Peyer's patch (tissue), 4 donors: ENCODE measurements at places on chromosomes 1 and 21. TPM values are rescaled to one million over a fixed set of nuclear protein-coding genes. Genes with fewer than 3 reads are reported as not detected.
A peak's percentile ranks its signal among the peaks of the same experiment; 100 is the strongest.

- DNase-seq, result no peak
These were observed 21.5 kb downstream of the NCAM2 start for GRCh38 chr21:21019681-21020080.

DNA sequence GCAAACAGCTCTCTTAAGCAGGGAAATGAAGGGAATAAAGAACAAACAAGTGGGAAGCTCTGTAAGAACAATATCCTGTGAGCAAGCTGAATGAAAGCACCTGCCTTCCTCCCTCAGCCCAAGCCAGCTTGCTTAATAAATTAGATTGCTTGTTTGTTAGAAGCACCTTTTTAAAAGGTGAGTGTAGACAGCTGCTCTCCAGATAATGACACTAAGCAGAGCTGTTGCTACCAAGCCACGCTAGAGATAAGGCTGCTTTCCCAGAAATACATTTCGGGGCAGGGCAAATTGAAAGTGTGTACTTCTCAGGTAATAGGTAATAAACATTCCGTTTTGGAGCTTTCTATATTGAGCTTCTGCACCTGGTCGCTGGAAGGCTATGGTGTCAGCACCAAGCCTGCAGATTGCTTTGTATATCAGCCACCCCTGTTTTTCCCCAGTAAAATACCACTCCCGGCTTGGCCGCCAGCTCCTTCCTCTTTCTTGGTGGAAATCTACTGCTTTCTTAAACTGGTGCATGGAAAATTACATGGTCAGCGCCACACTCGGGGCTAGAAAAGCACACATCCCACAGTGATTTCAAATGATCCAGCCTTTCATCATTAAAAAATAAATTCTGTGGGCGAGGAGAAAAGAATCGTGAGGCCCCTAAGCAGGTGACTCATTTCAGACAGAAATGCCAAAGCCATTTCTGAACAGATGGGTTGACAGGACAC, 151.3 kb downstream of the ETS2 start:
- DNase-seq, result no peak

GRCh38 chr1:97610748-97611147, 310.1 kb downstream of the DPYD start:
- DNase-seq, result no peak

DNA sequence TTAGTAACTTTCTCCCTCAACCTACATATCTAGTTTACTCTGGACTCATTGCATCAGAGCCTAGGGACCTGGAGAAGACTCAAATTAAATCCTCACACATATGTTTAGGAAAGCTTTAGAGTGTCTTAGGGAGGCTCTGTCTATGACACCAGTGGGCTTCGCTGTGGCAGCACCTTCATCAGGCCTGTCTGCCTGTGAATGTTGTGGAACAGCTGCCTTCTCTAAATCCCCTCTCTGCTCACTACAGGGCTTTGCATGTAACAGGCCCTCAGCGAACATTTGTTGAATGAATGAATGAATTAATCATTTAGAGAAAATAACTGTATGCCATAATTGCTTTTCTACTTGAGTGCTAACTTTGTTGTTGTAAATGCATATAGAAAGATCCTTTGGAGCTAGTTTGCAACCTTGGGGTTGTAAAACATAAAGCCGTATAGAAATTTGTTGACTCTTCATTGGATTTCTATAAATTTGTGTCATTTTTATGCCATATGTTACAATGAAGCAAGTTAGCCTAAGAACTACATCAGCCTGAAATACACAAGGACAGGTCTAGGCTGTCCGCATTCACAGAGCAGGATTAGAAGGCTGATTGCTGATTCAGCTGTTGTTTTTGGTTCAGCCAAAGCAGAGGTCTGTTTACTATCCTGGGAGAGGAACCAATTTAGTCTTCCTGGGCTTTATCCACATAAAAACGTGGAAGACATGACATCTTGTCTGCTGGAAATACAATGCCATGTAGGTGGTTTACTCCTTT, 238.0 kb downstream of the ASTN1 start:
- no peak for DNase-seq

- peak; percentile 58 for DNase-seq
These were observed 231.8 kb upstream of the IRF2BP2 start for GRCh38 chr1:234841710-234842231.

DNA sequence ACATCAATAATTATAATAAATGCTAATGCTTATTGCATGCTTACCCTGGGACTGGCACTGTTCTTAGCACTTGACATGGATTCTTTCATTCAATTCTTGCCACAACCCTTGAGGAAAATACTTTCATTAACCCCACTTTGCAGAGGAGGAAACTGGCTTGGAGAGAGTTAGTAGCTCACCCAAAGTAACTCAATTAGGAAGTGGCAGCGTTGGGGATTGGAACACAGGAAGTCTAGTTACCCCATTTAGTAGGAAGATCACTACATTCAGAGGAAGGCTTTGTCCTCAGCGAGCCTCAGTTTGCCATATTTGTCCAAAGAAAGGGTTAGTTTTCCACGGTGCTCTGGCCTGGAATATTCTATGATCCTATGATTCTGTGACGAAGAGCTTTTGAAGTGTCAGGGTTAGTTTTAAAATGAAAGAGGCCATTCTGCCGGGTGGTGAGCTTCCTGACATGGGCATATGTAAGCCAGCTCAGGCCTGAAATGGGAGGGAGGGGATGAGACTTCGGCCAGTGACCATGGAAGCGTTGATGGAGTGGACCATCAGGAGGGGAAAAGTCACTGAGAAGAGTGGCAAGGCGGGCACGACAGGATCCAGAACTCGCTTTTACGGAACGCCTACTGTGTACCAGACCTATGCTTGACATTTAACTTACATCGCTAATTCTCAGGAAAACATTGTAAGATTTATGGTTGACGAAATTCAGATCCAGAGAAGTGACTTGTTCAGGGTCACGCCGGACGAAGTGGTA, 28.2 kb upstream of the EPB41 start:
- DNase-seq, result no peak

- no peak for DNase-seq
These were observed 550.3 kb downstream of the NUF2 start for GRCh38 chr1:163872067-163872466.

- DNase-seq, result no peak
These were observed 71.2 kb downstream of the PSMG1 start for GRCh38 chr21:39111931-39112550.

DNA sequence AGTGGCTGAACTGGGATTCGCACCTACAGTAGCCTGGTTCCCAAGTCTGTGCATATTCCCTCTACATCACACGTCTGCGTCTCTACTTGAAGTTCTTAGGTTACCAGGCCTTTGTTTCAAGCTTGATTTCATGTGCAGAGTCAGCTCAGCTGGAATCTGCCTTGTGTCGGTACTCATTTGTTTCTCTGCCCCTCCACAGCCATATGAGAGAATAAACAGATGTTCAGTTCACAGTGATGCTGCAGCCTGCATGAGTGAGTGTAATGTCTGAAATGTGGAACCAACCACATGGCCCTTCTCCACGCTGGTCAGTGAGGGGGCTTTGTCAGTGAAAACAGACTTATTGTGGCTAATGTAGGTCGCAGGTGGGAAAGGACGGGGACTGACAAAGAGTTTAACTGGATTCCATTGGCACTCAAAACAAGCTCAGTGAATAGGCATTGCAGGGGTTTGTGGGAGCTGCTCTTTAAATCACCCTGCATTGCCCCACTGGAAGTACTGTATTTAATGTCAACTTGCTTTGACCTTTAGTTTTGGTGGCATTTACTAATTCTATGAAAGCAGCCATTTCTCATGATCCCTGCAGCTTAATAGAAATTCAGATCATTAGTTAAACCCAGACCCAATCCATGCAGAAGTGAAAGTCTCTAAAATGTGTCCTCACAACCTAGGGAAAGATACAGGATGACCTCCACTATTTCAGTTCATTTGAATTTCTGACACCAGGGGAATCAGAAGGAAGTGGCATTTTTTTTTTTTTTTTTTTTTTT, 136.4 kb upstream of the FAM78B start:
- no peak for DNase-seq

GRCh38 chr1:165345502-165345901, 11.0 kb downstream of the LMX1A start:
- DNase-seq, result no peak

DNA sequence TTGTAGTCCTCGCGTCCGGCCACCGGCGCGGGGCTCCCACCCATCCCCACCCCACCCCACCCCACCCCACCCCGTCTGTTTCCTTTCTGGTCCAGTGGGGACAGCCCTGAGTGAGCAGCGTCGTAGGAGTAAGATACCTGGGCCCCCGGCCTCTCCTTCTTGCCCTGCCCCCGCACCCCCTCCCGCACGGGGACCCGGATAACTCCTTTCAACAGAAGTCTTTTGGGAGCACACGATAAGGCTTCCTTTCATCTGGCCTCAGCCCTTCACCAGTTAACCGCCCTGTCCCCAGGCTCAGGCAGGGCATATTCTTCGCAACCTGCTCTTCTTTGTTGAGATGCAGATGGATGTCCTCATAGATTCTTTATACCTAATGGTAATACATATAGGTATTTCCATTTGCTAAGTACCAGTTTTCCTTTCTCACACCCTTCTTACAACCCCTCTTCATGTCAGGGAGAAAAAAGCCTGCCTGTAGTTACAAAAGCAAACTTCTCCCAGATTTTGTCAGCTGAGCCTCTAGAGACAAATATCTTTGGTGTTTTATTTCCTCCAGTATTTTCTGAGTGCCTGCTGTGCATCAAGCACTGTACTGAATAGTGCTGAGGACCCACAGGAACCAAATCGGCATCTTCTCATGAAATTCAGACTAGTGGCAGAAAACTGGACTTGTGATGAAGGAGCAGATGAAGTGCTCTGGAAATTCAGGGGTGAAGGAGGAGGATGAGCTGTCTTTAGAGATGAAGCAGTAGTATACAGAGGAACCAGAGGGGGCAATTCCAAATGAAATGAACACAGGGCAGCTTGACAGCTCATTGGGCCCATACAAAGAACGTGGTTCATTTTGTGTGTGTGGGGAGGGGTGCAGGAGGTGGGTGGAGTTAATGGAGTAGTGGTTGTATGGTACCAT, 33.6 kb downstream of the SLC2A1 start:
- DNase-seq, result peak; percentile 53

- no peak for DNase-seq
These were observed 82.8 kb upstream of the LRRC8D start for GRCh38 chr1:89737985-89738510.

DNA sequence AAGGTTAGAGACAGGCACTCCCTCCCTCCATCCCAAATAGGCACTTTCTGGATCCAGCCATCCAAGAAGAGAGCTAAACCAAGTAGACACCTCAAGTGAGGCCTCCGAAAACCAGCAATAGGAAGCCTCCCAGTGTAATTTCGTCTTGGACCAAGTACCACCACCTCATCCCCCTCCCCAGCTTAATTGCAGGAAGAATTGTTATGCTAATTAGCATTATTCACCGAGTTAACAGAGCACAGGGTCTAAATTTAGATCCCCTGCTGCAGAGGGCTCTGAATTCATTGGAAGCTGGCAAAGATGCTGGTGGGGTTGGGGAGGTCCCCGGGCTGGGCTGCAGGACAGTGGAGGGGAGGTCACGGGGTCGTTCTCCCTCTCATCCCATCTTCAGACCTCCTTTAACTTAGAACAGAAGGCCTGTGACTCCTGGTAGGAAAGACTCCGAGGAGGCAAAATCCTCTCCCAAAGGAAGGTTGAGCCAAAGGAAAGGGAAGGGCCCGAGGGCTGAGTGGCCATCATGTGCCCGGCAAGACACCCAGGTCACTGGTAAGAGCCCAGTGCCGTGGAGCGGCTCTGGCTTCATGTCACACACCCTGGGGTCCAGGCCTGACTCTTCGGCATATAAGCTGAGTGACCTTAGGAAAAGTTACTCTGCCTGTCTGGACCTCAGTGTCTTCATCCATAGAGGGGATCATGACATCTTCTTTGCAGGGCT, 209.2 kb upstream of the GRIK3 start:
- no peak for DNase-seq

- no peak for DNase-seq
These were observed 12.9 kb upstream of the CTBS start for GRCh38 chr1:84587099-84587498.

DNA sequence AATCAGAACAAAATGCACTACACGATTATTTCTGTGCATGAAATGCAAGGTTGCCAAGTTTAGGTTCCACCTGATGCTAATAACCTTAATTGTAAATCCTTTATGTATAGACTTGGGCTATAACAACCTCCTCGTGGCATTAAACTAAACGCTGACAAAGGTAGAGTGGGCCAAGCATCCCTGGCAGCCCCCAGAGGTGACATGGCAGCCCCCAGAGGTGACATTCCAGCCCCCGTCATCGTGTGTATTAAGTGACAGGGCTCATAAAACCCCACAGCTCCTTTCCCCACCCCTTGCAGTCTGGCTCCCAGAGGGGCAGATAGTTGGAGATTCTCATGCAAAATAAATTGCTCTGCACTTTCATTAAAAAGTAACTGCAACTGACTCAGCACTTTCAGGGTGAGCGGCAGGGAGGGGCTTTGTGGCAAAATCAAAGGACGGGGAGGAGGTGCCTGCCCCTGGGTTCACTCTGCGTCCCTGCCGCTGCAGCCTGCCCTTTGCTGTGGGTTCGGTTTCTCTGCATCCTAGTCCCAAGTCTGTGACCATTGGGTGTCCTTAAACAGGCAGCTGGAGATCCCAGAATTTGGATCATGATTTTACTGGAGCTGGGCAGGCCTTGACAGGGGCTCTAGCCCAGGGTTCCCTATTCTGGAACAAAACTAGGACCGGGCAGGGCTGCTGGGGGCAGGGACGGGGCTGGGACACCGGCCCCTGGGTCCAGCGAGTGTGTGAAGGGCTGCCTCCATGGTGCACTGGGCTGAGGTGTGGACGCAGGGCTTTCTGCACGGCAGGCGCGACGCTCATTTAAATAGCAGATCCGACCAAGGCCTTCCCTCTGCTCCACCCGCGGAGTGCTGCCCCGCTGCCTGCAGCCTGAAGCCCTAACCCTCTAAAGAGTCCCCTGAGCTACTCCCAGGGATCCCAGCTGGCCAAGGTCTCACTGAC, 234.9 kb upstream of the VAMP3 start:
- no peak for DNase-seq

GRCh38 chr1:148318904-148319242, 164.2 kb downstream of the PPIAL4G start:
- no peak for DNase-seq

- peak; percentile 42 for DNase-seq
These were observed 479 bp downstream of the POGK start for GRCh38 chr1:166839600-166840308.

CA14 gene
- not detected for total RNA-seq

OR4F29 gene
- not detected for total RNA-seq

ASTN1 gene
- not detected for total RNA-seq

MTF1 gene
- total RNA-seq, result 8.9 TPM

TSNAX gene
- 11.3 TPM for total RNA-seq

CADM3 gene
- 7.2 TPM for total RNA-seq

TRIM17 gene
- total RNA-seq, result not detected
